ENCODE measurements at places on chromosomes 1 and 21.

DNA sequence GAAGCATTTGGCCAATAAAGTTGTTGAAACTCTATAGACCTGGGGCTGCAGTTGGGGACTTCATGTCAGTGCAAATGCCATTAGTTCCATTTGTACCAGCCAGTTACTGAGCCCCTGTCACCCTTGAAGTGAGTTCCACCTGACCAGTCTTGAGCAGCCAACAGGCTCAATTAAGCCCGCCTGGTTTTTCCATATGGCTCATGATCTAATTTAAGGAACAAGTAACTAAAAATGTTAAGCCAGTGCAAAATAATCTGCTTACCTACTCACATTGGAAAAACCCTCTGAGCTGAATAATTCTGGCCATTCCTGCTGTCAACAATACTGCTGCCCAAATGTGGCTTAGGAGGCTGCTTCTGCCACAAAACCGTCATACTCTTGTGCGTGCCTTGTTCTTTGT, 21.6 kb downstream of the NSUN4 start:
- DNase-seq, result no peak

DNA sequence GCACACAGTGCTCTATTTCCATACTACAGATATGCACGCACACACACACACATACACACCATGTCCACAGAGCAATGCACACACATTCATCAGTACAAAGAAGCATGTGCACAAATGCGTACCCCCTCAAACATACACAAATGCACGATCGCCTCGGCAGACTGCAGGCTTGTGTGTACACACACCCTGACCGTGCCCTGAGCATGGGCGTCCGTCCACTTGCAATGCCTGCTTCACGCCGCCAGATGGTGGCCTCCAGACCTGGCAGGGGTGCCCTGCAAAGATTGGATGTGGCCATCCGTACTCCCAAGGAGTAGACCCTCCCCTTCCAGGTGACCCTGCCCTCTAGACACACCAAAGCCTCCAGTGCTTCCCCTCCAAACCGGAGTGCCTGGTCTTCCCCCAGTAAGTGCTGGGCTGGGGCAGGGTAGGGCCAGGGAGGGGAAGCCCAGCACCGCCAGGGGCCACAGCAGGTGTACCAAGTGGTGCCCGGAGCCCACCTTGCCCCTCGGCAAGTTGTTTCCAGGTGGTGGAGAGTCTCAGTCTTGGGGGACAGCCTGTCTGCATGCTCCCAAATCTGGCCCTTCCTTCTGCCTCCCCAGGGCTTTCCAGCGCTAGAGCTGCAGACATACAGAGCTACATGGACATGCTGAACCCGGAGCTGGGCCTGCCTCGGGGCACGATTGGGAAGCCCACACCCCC, 20.6 kb downstream of the ESPN start:
- DNase-seq, result no peak

- no peak for DNase-seq
Measured at GRCh38 chr1:156667610-156667967, 9.6 kb downstream of the NES start.

DNA sequence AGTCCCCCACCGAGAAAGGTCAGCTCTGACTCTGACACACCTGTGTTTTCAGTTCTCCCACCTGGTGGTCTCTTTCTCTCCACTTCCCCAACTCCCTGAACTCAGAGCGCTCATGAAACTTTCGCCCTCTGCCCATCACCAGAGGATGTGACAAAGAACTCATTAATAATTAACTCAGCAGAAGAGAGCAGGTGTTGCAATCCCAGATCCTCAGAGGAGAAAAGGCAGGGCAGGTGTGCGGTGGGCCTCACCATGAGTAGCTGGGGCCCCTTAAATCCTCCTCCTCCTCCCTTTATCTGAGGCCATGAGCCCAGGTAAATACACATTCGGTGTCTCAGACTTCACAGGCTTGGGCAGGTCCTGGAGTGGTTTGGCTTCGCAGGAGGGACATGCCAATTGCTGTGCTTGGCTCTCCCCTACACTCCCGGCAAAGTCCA, 1.7 kb upstream of the LAMB3 start:
- no peak for DNase-seq

GRCh38 chr1:93925206-93925605, 16.0 kb upstream of the GCLM start:
- DNase-seq, result no peak

GRCh38 chr1:211703812-211704537, 28.6 kb upstream of the NEK2 start:
- no peak for DNase-seq
